ENCODE measurements at places on chromosomes 2 and 18.

- no peak for DNase-seq
Measured at GRCh38 chr2:132662732-132663131, 7.3 kb downstream of the LYPD1 start.

GRCh38 chr2:175580652-175581051 lies 399.1 kb upstream of the ATP5MC3 start:
- DNase-seq, result no peak

DNA sequence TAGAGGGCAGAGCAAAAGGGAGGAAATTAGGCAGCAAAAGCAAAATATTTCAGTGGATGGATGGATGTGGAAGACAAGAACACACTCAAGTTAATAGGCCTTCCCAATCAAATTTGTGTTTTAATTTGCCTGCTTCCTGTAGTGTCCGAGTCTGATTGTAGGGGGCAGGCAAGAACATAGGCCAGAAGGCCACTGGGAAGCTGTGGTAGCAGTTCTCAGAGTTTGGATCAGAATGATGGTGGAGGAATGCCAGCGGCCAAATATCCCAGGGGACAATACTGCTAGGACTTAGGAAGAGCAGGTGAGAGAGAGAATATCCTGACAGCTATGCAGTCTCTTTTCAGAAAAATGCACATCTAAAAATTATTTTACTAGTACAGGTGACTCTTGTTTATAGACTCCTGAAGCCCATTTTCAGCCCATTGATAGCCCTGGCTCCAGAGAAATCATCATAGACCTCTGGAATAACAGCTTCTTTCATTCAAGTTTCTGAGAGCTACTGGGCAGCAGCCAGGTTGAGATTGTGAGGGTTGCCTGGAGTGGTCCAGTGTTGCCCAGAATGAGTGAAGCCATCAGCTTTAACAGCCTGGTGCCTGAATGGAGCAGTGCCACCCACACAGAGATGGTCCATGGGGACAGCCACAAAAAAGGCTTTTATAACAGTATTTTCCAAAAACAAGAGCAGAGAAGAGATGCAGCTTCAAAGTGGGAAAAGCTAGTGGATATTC lies 19.1 kb upstream of the SERPINE2 start:
- no peak for DNase-seq

- no peak for DNase-seq
Measured at GRCh38 chr2:26327291-26328272, 18.4 kb upstream of the SELENOI start.

GRCh38 chr18:62205824-62206223 lies 18.8 kb downstream of the RELCH start:
- no peak for DNase-seq

DNA sequence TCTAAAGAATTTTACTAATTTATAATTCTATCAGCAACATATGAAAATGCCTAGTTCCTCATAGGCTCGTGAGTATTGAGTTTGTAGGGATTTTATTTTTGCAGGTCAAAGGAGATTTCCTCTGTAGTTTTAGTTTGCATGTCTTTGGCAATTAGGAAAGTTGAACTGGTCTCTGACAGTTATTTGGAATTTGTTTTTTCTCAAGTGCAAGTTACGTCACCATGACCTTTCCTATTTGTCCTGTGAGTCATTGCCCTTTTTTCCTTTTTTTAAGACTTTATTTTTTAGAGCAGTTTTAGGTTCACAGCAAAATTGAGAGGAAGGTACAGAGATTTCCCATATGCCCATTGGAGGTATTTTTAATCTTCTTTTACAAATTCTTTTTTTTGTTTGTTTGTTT lies 29.0 kb downstream of the RAMP1 start:
- no peak for DNase-seq

GRCh38 chr2:144583741-144584453 lies 64.0 kb upstream of the ZEB2 start:
- no peak for DNase-seq

GRCh38 chr2:71070294-71071093 lies 2.0 kb downstream of the NAGK start:
- DNase-seq, result no peak

GRCh38 chr2:237485844-237486243 lies 1.2 kb upstream of the MLPH start:
- no peak for DNase-seq

DNA sequence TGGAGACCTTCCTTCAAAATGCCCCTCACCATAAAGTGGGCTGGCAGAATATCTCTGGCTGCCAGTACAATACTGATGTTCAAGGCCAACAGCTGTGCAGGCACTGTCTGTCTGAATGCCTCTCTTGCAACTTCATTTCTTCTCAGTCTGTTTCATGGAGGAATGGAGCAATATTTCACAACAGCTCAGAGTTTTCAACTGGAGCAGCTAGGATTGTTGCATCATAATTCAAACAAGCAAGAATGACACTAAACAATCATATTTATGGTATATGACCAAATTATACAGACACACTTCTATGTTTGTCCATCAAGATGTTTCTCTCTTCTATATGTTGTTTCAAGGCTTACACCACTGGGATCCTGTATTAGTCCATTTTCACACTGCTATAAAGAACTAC lies 444.2 kb downstream of the LRATD1 start:
- DNase-seq, result no peak

DNA sequence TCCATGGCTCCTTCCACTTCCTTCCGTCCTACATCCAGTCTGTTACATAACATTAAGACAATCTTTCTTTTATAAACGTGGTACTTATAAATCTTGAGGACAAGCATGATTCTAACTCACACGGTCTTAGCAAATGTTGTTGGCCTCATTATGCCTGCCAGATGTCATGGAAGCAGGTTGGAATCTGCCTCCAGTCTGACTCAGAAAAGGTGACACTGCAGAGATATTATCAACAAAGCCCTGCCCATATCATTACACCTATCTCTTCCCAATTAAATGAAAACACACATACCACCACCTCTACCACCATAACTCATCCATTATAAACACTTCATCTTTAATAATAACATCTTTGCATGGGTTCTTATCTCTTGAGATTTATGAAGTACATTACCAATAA lies 334.7 kb upstream of the CHAC2 start:
- DNase-seq, result no peak

GRCh38 chr2:240538031-240538780 lies 19.6 kb downstream of the ANKMY1 start:
- no peak for DNase-seq
